Activated T-cell treated with anti-CD3 and anti-CD28 coated beads for 24 hours (primary cell): ENCODE measurements at places on chromosomes 6 and 20.

GRCh38 chr6:110971468-110971867, 10.4 kb upstream of the RPF2 start:
- DNase-seq: no peak

DNA sequence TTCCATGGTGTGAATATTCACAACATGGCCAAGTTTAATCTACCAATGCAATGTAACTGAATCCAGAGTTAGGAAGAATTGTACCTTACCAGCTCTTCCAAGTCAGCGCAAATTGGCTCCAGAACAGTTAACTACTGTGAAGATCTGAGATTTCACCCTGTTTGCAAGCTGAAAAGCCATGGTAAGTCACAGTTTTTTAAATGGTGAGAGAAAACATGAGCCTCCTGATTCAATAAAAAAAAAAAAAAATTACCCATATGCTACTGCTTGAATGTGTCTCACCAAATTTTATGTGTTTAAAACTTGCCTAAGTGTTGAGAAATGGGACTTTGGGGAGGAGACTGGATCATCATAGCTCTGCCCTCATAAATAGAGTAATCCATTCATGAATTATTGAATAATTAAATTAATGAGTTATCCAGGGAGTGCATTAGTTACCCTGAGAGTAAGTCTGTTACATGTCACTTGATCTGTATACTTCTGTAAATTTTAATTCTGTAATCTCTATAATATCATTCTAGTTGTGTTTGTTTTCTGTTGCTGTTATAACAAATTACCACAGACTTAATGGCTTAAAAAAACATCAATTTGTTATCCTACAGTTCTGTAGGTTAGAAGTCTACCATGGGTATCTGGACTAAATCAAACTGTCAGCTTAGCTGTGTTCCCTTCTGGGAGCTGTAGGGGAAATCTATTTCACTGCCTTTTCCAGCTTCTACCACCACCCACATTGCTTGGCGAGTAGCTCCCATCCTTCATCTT, 1355.9 kb downstream of the GRIK2 start:
- DNase-seq: no peak

- no peak for DNase-seq
These were observed 12.8 kb downstream of the KCNK15 start for GRCh38 chr20:44758247-44759101.

GRCh38 chr6:152050451-152051195, 243.1 kb downstream of the ESR1 start:
- no peak for DNase-seq

DNA sequence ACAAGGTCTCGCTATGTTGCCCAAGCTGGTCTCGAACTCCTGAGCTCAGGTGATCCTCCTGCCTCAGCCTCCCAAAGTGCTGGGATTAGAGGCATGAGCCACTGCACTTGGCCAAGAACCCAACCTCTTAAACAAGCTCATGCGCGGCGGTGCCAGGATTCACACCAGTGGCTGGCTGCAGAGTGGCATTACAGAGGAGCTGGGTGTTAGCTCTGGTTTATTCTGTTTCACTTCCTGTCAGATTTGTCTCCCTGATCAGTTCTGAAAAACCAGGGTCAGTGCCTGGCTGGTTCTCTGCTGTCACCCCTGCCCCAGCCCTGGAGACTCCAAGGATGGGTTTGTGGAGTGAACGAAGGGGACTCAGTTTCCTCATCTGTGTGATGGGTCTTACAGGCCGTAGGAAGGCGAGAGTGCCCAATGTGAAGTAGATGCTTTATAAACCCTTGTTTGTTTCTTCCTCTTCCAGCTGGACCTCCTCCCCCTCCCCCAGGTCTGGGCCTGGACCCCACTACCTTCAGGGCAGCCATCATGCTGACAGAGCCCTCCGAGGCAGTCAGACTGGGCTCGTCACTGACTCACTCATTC, 63.4 kb downstream of the UBE2V1 start:
- no peak for DNase-seq

- no peak for DNase-seq
These were observed 260.5 kb upstream of the EPHA7 start for GRCh38 chr6:93679836-93680235.

DNA sequence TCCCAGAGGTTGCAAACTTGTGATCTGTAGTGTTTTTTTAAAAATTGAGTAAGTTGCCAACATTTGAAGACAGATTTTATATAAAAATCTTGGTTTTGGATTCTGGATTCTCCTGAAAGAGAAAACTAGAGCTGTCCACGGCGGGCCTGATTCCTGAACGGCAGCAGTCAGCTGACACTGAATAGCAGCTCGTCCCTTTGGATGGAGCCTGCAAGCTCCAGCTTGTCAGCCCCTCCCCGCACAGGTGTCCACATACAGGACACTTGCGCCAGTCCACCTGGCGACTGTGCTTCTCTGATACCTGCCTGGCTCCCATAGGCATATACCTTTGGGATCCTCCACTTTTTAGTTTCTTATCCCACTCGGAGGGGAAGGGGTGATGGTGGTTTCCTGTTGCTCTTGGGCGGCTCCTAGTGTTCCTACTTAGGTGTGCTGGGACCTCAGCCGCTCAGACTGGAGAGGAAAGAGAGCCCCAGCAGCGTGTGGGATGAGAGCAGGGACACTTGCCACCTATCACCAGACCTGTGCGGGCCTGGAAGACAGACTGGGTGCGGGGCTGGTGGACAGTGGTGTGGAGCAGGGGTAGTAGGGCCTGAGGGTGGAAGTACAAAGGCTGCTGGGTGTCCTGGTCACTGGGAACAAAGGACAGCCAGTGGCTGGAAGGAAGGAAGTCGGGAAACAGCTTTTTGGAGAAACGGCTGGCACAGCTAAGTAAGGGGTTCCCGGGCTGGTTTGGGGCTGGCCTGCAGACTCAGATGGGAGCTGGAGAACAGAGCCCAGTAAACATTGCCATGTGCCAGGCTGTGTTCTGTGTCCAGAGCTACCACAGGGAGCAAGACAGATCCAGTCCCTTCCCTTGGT, 18.3 kb downstream of the GHRH start:
- no peak for DNase-seq

GRCh38 chr6:225121-225721, 67.1 kb upstream of the DUSP22 start:
- peak; percentile 68 for DNase-seq

DNA sequence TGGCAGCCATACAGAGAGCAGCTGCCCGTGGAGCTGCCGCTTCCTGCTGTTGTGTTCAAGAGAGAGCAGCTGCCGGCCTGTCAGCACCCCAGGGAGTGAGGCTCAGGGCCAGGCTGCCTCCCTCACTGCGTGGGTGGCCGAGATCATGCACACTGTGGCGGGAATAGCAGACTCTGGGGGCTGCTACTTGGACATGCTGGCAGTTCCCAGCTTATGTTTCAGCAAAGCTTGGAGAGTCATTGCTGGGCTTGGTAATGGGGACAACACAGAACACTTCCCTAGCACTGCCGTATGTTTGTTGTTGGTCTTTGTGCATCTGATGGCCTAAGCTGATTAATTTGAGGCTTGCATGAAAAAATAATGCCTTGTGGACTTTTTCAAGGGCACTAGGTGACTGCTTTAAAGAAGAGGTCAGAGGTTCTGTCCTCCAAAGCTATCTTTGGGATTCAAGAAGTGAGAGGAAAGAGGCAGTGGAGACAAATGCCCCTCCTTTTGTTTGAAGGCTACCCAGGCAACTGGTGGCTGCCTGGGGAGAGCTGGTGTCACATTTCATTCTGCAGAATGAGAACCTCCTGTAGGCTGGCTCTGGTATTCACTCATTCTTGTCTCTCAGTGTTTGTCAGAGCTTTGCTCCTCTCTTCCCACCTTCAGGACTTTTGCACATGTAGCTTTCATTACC, 18.8 kb downstream of the MRAP2 start:
- no peak for DNase-seq

DNA sequence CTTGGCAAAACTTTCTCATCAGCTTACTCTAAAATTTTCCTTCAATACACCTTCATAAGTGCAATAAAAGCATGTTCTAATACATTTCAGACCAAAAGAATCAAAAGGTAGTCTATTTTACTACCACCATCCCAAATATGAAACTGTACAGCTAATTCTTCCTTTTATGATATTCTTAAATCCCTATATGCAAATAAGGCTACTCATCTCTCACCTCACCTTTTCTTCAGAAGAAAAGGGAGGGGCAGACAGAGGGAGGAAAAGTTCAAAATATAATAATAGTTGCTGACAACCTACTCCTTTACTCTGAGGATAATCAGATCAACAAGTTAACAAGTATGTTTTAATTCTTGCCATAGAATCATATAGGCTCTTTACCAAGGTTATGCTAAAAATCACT, 7.4 kb downstream of the C6orf120 start:
- DNase-seq: no peak

DNA sequence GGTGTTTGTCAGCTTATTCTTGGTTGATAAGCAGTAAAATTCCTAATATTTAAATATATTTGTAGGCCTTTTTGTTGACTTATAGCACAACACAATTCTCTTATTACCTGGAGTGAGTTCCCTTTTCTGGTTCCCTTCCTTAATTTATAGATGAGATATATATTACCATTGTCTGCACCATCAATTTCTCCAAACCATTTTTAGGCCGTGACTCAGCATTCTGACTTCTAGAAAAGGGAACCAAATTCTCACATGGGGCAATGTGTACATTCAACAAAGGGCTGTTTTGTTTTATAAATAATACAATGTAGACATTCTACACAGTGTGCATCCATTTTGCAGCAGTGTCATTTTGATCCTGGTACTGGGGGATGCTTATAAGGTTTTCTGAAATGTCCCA, 52.8 kb downstream of the NCOA7 start:
- no peak for DNase-seq

GRCh38 chr20:33871362-33871761, 60.2 kb downstream of the CHMP4B start:
- no peak for DNase-seq

- DNase-seq: no peak
These were observed 226.0 kb downstream of the TPBG start for GRCh38 chr6:82589509-82590206.

- no peak for DNase-seq
These were observed 26.3 kb upstream of the SASH1 start for GRCh38 chr6:148316308-148316707.

DNA sequence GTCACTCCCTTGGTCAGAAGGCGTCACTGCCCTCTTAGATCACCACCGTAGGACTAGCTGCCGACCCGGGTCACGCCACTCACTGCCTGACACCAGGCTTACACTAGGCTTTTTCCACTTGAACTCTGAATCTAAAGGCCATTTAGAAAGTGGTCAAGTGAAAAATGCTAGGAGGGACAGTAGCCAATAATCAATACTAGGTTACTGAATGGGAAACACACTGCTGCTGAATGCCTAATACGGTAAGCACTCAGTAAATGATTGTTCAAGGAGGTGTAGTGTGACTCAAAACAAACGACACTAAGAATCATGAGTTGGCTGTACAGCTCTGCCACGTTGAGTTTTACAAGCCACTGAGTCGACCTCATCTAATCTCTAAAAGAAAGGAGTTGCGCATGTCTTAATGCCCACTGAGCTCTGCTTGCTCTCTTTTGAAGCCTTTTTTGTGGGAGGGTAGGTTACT, 760 bp upstream of the IBTK start:
- DNase-seq: no peak

DNA sequence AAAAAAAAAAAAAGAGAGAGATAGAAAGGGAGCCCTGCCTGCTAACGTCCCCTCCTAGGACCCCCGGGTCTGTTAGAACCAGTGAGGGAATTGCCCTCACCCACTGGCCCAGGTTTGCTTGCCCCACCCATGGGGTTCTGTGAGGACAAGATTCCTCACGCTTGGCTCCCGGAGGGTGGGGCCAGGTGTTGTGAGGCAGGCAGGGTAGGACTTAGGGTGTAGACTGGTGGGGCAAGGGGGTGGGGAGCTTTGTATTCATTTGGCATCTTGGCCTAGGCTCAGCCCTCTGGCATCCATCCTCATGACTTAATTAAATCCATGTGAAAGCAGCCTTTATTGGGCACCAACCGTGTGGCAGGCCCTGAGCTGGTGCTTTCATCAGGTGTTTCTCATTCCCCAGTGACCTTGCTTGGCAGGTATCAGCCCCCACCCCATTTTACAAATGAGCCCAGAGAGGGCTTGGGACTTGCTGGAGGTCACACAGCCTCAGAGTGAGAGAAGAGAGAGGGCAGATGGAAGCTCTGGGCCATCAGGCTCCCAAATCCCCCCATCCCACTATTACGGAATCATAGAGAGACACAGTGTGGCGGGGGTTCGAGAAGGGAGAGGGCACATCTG, 19.0 kb downstream of the RAB44 start:
- no peak for DNase-seq

DNA sequence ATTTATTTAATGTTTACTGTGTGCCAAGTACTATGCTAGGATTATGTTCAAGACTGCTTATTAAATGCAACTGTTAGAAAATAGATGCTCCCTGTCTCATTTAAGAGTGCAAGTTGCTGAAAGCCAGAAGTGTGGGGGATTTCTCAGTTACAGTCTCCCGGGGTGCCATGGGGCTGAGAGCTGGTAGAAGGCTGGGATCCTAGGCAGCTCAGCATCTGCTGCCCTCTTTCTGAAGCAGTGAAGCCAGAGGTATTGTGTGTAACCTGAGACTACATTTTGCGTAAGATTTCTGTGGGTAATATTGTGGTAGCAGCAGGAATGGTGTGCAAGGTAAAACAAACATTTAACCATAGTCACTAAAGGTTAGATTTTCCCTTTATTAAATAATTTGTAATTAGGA, 120.6 kb downstream of the AKAP7 start:
- DNase-seq: no peak

DNA sequence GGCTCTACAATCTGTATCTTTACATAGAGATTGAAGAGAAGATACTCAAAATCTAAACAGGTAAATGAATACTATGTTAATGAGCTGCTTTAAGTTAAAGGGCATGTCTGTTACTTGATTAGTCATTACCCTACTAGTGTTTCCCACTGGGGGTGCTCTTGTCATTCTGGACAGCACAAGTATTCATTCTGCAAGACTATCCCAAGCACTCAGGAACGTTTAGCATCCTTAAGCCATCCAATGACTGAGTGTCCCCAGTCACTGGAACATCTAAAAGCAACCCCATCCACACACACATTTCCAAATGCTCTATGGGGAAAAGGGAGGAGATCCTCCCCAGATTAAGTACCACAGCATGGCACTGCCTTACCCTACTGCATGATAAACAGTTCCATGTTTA, 25.7 kb downstream of the EZR start:
- DNase-seq: no peak

DNA sequence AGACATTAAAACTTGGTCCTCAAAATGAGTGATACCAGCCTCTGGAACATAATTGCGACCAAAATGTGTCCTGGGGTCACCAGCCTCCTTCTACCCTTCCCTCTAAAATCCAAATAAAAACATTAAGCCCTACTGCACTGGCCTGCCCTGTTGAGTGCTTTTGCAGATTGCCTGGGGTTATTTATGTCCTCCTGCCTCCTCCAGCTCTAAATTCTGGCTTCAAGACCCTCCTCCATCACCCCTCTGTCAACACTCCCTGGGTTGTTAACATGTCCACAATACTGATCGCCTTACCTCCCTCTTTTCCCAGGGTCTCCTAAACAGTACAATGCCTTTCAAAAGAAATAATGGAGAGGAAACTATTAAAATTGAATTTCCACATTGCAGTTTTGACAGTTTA, 327.5 kb downstream of the NRN1 start:
- DNase-seq: no peak

GRCh38 chr6:137237413-137238170, 18.4 kb upstream of the IFNGR1 start:
- no peak for DNase-seq

GRCh38 chr6:47221565-47221964, 88.1 kb downstream of the TNFRSF21 start:
- no peak for DNase-seq
